Effector memory CD4-positive, alpha-beta T cell (primary cell): ENCODE measurements at places on chromosomes 7 and 10.

DNA sequence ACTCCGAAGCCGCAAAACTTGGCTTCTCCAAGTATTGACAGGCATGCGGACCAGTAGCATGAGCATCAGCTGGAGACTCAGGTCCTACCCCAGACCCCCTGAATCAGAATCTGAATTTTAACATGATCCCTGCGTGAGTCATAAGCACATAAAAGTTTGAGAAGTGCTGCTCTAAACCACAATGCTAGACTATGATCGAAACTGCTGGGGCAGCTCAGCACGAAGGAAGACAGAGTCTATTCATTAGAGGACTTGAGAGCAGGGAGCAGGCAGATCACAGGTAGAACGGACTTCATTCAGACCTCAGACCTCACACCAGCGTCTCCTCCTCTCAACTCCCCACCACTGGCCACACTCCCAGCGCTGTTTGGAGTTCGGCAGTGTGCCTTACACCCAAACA is 16.9 kb downstream of the CAMK2G start:
- DNase-seq, result no peak

DNA sequence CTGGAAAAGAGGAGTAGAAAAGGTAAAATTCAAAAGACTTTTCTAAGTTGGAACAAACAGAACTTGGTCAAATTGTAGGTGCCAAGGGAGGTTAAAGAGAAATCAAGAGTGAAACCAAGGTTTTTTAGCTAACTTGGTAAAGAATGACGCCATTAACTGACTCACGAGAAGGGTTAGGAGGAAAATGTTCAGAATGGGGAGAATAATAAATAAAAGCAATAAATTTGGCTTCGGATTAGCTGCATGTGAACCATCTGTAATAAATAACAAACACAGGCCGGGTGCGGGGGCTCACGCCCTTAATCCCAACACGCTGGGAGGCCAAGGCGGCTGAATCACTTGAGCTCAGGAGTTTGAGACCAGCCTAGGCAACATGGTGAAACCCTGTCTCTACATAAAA is 71.9 kb upstream of the SRRM3 start:
- DNase-seq, result no peak

GRCh38 chr7:111527545-111527944 is 34.7 kb downstream of the IMMP2L start:
- no peak for DNase-seq

GRCh38 chr7:48078470-48078869 is 10.6 kb upstream of the UPP1 start:
- no peak for DNase-seq

DNA sequence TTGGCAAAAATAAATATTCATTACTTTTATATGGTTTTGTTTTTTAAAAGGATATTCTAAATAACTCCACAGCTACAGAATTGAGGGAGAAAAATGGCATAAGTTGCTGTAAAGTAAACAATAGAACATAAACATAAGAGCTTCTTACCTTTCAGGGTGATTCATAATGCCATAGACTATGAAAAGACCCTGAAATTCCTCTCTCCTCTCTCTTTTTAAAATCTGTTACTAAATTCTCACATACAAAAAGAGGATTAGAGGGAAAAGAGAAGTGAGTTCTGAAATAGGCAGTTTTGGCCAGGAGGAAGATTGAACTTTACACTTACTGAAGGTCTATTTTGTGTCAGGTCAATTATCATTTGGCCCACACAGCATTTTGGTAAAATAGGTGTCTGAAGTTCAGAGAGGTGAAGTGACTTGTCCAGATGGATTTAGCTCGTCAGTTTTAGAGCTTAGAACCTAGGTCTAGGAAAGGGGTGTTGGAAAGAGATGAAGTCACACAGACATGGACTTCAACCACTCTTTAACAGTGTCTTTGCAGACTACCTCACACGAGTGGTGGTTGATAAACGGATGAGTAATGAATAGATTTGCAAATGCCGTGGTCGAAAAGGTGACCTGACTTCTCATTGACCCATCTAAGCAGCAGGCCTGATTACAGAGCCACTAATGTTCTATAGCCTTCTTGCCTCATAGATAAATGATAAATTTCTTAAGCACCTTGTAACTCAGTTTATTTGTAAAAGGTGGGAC is 190.6 kb upstream of the CCDC6 start:
- no peak for DNase-seq

DNA sequence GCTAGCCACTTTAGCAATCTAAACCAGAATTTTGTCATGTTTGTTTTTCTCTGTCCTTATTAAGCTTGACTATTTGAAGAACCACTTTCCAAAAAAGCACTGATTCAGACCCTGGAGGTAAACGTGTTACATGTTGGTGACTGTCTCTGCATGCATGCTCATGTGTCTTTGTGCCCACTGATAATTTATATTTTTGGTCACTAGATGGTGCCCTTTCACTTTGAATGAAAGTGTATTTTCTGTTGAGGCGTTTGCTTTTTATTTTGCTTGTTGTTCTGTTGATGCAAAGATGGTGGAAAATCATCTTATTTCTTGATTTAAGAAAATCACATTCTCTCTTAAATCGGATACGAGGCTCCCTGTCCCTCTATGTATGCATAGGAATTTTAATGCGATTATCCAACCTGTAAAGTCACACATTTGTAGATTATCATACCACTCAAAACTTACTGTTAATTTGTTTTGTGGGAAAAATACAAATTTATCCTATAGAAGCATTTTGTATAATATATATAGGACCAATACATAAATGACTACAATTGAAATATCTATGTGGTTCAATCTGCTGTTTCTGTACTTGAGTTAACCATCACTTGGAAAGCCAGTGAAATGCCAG is 269.3 kb downstream of the BICC1 start:
- no peak for DNase-seq
